ENCODE measurements at places on chromosomes 13 and 19. TPM values are rescaled to one million over a fixed set of nuclear protein-coding genes. Genes with fewer than 3 reads are reported as not detected.
A peak's percentile ranks its signal among the peaks of the same experiment; 100 is the strongest.

GRCh38 chr19:31185261-31185660 lies 164.0 kb downstream of the TSHZ3 start:
- DNase-seq, result peak; percentile 79

DNA sequence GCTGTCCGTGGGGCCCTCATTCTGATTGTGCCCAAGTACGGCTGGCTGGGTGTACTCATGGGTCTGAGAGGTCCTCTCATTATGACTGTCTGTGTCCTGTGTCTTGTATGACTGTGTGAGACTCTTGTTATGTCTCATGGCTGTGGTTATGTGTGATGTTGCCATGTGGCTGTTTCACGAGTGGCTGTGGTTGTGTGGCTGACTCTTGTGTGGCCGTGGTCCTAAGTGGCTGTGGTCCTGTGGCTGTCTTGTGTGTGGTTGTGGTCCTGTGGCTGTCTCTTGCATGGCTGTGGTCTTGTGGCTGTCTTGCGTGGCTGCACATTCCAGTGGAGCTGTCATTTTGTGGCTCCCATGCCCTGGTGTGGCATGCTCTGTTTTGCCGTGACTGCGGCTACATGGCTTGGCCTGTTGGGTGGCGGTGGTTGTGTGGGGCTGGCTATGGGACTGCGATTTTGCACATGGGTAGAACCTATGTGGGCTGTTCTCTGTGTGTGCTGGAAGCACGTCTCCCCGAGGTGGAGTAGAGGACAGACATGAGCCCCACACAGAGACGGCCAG lies 2.5 kb downstream of the LYL1 start:
- DNase-seq, result no peak

DNA sequence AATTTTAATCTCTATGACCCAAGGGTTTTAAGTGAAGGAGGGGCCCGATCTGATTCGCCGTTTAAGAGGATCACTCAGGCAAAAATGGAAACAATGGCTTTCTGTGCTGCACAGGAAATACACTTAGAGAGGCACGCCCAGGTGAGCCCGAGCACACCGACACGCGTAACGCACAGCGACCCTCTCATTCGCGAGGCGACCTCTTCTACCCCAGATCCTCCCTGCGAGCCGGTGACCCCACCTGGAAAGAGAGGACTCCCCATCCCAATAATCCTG lies 216 bp downstream of the SH2D3A start:
- DNase-seq, result no peak

GRCh38 chr19:35751839-35752745 lies 3.7 kb downstream of the LIN37 start:
- no peak for DNase-seq

GRCh38 chr13:67224148-67224846 lies 5.8 kb downstream of the PCDH9 start:
- DNase-seq, result no peak

DNA sequence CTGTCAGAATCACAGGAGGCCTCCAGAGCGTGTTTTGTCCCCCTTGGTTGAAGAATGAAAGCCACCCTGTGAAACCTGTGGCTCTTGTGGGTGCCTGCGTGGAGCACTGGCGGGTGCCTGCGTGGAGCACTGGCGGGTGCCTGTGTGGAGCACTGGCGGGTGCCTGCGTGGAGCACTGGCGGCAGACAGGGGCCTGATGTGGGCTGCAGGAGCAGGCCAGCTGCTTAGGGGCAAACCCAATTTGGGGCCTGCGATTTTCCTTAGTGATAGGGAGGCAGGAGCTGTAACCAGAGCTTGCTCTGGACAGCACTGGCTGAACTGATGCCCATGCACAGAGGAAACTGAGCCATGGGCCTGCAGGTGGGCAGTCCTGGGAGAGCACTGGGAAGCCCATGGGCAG lies 24.3 kb downstream of the ARHGEF7 start:
- DNase-seq, result no peak

- DNase-seq, result no peak
Observed at GRCh38 chr19:13015361-13016223, 20.3 kb downstream of the NFIX start.

GRCh38 chr19:53785196-53785889 lies 38.8 kb downstream of the NLRP12 start:
- no peak for DNase-seq

DNA sequence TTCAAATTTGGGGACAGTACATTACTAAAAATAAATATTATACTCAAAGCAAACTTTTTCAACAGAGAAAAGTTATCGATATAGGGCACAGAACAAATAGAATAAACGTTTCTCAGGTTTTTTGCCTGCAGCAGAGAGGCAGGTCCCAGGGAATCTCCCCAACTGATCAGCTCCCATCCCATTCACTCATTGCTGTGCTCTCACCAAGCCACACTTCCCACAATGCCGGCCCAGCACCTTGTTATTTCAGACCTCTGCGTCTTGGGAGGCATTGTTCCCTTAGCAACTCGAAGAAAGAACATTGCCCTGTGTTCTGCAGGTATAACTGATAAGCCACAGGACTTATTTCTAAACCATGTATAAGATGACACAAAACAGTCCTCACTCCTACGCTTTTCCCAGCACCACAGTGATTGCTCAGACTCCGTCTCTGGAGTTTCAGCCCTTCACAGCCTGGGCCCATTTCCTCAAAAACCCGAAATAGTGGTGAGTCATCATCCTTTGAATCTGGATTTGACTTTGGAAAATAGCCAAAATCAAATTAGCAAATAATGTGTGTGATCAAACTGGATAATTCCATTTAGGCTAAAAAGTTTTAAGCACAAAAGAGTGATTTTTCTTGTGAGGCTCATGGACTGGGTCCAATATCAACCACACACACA lies 100.4 kb downstream of the DCLK1 start:
- no peak for DNase-seq

DNA sequence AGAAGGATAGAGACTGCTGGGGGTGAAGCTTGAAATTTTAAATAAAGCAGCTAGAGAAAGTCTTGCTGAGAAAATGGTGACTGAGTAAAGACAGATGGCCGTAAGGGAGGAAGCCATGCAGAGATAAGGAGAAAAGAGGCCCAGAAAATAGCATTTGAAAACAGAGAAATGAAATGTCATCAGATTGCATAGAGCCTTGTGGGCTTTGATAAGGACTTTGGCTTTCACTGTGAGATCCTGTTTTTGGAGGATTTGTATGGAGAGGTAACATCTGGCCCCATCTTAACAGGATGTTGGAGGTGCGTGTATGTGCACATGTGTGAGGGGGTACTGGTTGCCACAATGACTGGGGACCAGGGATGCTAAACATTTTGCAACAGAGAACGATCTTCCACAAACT lies 19.5 kb upstream of the ATP8A2 start:
- no peak for DNase-seq

DNA sequence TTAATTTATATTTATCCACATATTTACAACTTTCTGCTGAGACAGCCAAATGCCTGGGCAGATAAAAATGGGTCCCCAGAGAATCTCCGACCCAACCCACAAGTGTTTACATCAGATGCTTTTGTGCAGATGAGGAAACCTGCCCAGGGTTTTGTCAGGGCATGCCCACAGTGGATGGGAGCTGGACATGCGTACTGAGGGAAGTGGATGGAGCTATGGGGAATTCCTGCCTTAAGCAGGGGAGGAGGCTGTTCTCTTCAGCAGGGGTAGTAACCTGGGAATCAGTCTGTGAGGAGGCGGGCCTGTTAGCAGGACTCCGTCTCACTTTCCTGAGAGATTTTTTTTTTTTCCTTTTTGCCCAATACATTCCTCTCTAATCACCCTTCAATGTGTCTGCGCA lies 122.9 kb downstream of the RFC3 start:
- DNase-seq, result no peak

DNA sequence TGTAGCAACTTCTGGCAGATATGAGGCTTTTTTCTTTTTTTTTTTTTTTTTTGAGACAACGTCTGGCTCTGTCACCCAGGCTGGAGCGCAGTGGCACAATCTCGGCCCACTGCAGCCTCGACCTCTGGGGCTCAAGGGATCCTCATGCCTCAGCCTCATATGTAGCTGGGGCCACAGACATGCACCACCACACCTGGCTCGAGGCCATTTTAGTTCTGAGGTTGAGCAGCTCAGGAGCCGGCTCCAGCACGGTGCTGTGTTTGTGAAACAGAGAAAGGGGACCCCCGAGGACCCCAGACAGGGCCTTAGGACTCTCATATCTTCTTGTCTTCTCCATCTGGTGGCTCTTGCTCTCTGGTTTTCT lies 3.4 kb upstream of the FLT3LG start:
- DNase-seq, result no peak

- DNase-seq, result no peak
Observed at GRCh38 chr19:33347300-33347699, 26.2 kb upstream of the CEBPG start.

GRCh38 chr13:37457612-37458011 lies 141.0 kb downstream of the POSTN start:
- DNase-seq, result no peak

DNA sequence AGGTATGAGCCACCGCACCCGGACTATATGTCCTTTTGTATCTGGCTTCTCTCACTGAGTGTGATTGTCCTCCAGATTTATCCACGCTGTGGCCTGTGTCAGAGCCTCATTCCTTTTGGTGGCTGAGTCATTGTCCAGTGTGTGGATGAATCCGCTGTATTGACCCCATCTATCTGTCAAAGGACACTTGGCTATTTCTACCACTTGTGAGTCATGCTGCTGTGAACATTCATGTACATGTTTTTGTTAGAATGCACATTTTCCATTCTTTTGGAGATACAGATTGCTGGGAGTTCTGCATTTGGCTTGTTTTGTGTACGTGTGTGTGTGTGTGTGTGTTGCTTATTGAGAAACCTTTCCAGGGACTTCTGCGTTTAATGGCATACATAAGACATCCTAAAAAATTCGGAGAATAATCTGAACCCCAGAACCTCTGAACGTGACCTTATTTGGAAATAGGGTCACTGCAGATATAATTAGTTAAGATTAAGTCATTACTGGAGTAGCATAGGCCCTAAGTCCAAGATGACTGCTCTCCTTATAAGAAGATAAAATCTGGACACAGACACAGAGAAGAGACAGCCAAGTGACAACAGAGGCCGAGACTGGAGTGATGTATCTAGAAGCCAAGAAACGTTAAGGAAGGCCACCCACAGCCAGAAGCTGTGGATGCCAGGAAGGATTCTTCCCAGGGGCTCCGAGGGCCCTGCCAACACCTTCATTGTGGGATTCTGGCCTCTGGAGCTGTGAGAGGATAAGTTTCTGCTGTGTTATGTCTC lies 4.9 kb upstream of the GIPC3 start:
- DNase-seq, result no peak

DNA sequence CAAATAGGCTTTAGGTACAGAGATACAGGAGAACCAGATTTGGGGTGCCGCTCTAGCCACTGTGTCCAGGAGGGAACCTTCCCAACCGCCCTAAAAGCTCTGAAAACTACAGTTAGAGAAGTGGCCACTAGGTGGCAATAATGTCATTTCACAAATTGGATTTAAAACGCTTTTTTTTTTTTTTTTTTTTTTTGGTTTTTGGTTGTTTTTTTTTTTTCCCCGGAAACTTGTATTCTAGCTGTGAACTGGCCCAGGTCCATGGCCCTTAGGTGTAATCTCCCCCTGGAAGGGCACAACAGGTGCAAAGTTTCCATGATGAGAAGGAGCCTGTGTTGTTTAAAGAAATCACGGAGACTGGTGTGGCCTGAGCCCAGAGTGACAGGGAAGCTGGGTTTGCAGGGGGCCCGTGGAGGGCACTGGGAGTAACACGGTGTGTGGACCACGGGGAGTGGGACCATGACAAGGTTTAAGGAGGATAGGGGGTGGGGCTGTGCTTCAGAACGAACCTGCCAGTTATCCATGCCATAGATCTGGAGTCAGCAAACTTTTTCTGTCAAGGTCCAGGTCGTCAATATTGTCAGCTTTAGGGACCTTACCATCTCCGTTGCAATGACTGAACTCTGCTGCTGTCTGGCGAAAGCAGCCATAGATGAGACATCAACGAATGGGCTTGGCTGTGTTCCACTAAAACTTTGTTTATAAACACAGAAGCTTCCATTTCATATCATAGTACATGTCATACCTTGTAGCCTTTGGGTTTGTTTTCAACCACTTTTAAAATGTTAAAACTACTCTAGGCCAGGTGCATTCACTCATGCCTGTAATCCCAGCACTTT lies 10.1 kb downstream of the OR1I1 start:
- no peak for DNase-seq

Gene ADPRHL1
- 26.2 TPM for total RNA-seq

Gene OCEL1
- 7.3 TPM for total RNA-seq

Gene FAM83E
- total RNA-seq, result 0.69 TPM

Gene ANGPTL4
- 37.9 TPM for total RNA-seq

Gene GIPR
- not detected for total RNA-seq

Gene CD177
- total RNA-seq, result 4.3 TPM

Gene TRPC4
- total RNA-seq, result not detected
